ENCODE measurements at places on chromosomes 12 and 14.

GRCh38 chr14:99131632-99132271 is 140.2 kb downstream of the BCL11B start:
- no peak for DNase-seq

DNA sequence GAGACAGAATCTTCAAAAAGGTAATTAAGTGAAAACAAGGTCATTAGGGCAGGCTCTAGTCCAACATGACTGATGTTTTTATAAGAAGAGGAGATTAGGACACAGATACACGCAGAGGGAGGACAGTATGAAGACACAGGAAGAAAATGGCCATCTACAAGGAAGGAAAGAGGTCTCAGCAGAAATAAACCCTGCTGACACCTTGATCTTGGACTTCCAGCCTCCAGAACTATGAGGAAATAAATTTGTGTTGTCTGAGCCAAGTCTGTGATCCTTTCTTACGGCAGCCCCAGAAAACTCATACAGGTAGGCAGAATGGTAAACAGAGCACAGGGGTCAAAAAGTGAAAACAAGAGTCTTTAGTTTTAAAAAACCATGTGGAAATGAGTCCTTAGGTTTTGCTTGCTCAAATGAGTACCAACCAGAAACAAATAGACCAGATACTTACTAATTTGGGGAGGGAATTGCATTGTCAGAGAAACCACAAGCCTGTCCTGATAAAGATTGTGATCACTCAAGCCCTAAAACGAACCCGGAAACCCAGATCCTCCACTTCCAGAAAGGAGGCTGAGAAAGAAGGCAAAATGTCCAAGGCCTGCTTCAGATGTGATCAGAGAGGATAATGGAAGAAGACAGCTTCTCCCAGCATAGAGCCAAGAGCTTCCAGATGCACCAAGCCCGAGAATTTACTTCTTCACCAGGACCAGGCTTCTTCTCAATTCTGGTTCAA is 93.9 kb downstream of the DUSP6 start:
- no peak for DNase-seq

DNA sequence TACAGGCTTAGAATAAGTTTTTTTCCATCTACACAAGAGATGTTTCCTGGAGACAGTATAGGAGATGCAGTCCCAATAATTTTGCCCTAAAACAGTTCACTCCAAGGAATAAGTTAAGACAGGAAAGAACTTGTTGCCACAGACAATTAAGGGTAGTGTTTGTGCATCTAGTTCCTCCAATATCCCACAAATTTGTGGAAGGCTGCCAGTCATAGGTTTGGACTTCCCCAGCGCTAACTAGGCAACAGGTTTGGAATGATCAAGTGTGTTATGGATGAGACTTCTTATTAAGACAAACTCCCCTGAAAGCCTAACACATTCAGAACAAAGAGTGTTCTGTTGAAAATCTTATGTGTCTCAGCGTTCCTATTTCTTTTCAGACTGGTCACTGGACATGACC is 611.0 kb downstream of the CCER1 start:
- DNase-seq = peak; percentile 54

GRCh38 chr14:83120187-83120586 is 1586.5 kb upstream of the SEL1L start:
- DNase-seq = no peak

DNA sequence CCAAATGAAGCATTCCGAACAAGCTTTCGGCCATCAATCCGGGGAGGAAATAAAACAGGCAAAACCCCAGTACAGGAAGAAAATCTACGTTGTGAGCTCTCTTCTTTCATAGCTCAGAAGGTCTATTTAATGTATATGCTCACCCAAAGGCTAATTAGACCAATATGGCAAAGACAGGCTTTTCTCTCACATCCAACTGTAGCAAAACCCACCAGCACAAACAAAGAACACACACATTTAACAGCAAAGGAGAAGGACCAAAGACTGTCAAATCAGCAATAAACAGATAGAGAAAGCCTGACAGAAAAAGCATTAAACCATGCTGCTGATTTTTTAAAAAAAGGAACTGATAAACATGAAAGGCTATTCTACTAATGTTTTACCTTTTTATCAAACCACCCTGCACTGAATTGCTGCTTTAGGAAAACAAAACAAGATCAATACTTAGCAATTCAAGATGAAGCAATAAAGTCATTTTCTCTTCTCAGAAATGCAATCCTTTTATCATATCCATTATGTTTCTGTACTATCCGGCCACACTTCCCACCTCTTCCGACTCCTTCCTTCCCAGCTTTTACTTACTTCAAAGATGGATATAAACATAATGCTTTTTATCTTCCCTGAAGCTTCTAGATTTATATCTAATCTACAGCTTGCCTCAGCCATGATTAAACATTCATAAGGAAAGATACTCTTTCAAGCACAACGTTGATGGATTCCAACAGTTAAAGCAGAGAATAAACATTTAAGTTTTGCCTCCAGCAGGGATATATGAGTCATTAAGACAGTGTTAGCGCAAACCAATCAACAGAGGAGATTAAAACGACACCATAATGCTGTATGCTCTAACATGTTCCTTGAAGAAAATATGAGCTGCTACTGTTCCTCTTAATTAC is 74.6 kb upstream of the BBS10 start:
- DNase-seq = no peak

DNA sequence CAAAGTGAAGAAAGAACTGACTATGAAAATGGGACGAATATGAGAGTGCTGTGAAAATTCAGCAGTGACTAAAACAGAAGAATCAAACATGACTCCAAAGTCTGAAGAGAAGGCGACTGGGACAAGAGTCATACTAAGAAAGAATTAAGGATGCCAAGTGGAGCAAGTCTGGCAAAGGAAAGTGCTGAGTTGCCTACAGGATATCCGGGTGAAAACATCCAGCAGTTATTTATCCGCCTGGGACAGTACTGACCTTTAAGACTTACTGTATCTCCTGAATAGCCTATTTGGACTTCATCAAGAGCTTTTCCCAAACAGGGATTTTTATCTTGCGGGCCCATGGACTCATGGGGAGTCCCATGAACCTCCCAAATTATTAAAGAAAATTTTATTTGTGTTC is 41.1 kb downstream of the KICS2 start:
- no peak for DNase-seq

DNA sequence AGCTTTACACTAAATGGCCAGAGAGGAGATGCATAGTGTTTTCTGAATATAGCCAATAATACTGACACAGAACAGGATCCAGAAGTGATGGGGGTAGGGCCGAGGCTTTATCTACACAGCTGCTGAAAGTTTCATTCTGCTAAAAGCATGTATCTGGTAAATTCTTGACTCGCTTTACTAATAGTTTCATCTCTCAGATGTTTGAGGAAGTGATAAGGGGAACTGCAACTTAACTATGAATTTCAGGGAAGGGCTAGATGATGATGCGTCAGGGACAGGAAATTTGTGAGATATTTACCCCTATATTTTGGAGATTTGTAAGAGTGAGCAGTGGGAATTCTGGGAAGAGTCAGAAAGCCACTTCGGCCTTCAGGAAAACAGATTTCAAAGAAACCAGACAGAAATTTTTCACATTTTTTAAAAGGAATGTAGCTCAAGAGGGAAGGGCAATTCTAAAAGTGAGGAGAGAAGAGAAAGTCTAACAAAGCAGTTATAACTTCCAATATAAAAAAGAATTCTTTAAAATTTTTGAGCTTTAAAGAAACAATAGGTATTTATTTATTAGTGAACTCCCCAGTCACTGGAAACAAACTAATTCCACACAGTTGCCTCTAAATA is 243.1 kb downstream of the BCAT1 start:
- no peak for DNase-seq

GRCh38 chr12:62891805-62892549 is 43.0 kb downstream of the PPM1H start:
- DNase-seq = no peak

DNA sequence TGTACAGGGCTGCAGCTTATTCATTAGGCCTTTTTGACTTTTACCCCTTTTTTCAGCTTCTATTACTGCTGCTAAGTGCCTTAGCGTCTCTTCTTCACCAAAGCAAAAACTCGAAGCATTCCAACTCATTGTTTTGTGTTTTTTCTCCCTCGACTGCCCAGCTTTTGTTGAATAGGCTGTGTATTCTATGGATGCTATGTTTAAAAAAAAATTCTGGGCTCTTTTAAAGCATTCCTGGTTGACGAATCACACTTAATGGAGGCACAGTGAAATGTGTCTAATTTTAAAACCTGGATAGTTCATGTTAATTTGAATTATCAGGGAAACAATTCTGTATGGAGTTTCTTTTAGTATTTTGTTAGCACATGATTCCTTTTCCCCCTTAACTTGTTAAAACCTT is 29.7 kb downstream of the KTN1 start:
- no peak for DNase-seq

DNA sequence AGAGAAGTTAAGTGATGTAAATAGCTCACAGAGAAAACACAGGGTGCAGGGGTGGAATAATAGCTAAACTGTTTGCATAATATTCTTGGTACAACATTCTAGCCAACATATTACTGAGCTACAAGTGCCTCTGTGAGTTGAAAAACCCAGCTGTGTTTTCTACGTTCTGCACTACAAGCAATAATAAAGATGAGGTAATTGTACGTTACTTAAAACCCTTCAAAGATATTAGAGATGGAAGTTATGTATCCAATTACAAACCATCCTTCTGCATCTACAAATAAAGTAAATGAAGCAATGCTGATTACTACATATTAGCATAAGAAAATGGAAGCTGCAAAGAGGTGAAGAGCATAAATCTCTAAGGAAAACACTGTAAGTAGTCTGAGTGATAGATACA is 271.4 kb downstream of the SSPN start:
- DNase-seq = no peak

GRCh38 chr14:28678887-28679286 is 87.7 kb upstream of the FOXG1 start:
- no peak for DNase-seq

- peak; percentile 40 for DNase-seq
These were observed 54.2 kb downstream of the C12orf42 start for GRCh38 chr12:103441437-103442181.

DNA sequence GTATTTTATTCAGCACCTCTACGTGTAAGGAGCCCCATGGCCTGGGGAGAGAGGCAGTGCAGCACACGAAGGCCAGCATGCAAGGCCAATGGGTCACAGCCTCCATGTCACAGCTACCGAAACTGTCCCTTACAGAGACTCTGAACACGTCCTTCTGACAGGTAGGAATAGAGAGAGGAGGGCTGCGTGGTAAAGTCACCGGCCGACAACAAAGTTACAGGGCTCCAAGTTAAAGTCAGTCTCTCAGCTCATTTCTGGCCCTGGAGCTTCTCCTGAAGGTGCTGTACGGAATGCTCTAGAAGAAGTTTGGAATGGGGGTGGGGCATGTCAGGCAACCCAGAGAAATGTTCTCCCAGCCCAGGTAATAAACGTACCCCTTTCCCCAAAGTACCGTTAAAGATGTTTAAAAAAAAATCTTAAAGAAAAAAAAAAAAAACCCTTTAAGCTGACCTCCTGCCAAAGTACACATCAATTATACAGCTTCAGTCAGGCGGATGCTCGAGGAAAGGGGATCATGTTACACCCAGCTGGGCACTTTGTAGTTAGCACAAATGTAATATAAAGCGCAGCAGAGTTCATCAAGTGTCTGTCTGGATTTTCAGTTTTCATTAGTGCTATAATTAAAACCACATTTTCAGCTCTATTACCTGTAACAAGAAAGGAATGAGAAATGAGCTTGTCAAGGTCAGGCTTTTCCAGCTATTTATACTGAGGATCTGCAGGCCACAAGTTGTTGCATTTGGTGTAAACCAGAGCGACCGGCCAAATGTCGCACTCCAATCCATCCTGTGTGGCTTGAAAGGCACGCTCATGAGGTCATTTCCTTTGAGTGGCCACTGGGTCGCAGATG is 53.3 kb upstream of the CDKN3 start:
- DNase-seq = no peak

DNA sequence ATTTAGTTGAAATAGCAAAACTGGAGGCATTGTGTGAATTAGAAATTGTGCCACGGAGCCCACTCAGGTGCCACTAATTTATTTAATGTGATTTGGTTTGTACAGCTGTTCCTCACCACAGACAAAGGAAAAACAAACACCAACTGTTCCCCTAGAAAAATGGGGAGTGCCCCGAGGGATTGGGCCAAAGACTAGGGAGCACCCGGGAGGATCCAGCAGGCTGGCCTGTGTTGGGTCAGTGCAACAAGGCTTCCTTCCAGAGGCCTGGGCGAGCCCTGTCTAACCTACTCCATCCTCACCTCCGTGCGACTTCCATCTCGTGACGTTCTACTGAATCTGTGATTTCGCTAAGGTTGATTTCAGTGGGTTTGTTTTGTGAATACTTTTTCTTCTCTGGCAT is 206.2 kb downstream of the CHST11 start:
- no peak for DNase-seq

DNA sequence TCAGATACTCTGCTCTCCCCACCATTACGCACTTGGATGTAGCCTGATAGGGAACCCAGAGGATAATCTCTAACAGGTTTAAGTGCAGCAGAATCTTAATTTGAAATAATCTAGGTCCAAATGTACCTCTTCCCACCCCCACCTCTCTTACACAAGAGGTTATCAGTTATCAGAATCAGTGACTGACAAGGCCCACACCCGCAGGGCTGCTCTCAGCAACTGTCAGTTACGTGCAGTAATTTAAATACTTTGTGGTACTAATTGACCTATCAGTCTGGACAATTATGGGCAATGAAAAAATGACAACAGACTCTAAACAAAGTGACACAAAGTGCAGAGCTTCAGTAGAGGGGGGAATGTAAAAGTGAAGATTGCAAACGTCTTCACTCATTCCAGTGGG is 74.0 kb downstream of the CLIP1 start:
- DNase-seq = no peak

DNA sequence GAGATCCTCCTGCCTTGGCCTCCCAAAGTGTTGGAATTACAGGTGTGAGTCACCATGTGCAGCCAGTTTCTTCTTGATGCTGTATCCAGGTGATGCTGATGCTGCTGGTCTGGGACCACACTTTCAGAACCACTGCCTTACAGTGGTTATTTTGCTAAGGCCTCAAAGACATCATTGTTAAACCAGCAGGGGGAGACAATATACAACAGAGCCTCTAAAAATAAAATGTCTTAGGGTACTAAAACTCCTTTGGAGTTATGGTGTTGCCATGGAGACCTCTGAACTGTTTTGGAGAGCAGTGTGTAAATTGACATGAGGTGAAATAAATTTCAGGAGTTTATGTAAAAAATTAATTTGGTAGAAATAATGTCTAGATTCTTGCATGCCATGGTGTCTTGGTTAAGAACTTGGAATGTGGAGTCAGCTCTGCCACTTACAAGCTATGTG is 1.1 kb upstream of the ARG2 start:
- DNase-seq = peak; percentile 66

GRCh38 chr14:70649803-70650202 is 8.1 kb downstream of the TTC9 start:
- no peak for DNase-seq

DNA sequence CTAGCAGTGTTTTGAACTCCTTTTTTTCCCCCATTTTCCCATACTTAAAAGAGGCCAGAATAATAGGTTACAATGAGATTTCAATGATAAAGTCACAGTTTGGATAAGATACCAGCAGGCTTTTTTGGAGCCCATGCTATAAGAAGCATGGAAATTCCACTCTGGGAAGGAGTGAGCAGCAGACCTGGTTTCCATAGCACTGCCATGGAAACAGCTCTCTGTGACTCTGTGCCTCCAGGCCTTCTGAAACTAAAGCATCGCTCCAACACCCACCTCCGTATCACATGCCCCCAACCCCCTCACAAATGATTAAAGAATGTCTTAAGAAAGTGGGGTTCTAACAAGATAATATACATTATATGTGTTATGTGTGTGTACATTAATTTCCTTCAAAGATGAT is 165.0 kb downstream of the GRIN2B start:
- no peak for DNase-seq

GRCh38 chr12:87679251-87679650 is 349.9 kb downstream of the C12orf50 start:
- DNase-seq = no peak

Data from globus pallidus (tissue), 1 donor.